Osteocyte (in vitro differentiated cells): ENCODE measurements at places on chromosomes 5 and 9. TPM values are rescaled to one million over a fixed set of nuclear protein-coding genes. Genes with fewer than 3 reads are reported as not detected.
A peak's percentile ranks its signal among the peaks of the same experiment; 100 is the strongest.

DNA sequence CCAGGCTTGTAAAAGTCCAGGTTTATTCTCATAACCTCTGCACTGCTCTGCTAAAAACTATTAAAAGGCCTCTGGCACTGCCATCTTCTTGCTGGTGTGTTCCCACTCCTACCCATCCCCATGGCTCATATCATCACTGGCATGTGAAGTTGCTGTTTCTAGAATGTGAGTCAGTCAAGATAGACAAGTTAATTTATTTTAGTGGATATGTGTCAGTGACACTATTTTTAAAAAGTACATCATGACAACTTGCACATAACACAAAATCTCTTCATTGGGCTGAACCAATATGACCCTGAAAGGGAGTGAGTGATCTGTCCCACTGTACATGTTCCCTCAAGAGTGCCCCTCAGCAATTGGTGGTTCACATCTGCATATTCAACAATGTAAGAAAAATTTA is 299.7 kb downstream of the NFIB start:
- no peak for DNase-seq
- H3K27ac ChIP-seq = no peak overlapping the region
- peaks cover 24% of the 10 kb centered on the region for H3K27me3 ChIP-seq
- no peaks in the 10 kb centered on the region for H3K4me1 ChIP-seq
- no peaks in the 10 kb centered on the region for H3K36me3 ChIP-seq
- H3K4me3 ChIP-seq = no peak overlapping the region

- H3K4me3 ChIP-seq = no peak overlapping the region
- H3K36me3 ChIP-seq = peaks cover 44% of the 10 kb centered on the region
- H3K27ac ChIP-seq = no peak overlapping the region
These were observed 16.1 kb downstream of the G3BP1 start for GRCh38 chr5:151787817-151788216.

- H3K36me3 ChIP-seq = no peaks in the 10 kb centered on the region
- no peak for DNase-seq
- peaks cover 4% of the 10 kb centered on the region for H3K27me3 ChIP-seq
These were observed 265.4 kb upstream of the VLDLR start for GRCh38 chr9:2356041-2356790.

GRCh38 chr5:27818888-27819287 is 780.5 kb upstream of the CDH9 start:
- no peaks in the 10 kb centered on the region for H3K36me3 ChIP-seq
- H3K27ac ChIP-seq = no peak overlapping the region
- no peak overlapping the region for H3K4me3 ChIP-seq
- no peak for DNase-seq
- H3K4me1 ChIP-seq = no peaks in the 10 kb centered on the region

DNA sequence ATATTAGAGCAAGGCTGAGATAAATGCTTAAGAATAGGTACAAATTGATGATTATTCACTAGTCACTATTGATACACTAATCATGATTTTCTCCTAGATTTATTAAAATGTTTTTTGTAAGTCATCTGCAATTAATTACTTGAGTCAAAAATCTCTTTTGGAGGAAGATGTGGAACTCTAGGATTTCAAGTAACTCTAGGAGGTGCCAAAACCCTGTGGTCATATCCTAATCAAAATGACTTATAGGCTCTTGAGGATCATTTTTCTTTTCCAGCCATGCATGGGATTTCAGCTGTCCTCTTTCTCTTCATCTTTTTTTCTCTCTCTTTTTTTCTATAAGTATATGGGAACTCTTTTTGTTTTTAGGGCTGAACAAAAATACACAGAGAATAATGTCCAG is 141.8 kb upstream of the CD180 start:
- H3K4me3 ChIP-seq = no peak overlapping the region
- no peak for DNase-seq
- H3K27me3 ChIP-seq = peaks cover 15% of the 10 kb centered on the region
- no peaks in the 10 kb centered on the region for H3K36me3 ChIP-seq
- no peaks in the 10 kb centered on the region for H3K4me1 ChIP-seq

IFNA5 gene
- not detected in 2 replicates for total RNA-seq

GRCh38 chr5:109411149-109411514 is 1.4 kb upstream of the PJA2 start:
- H3K36me3 ChIP-seq = peaks cover 5% of the 10 kb centered on the region
- H3K4me3 ChIP-seq = peak overlapping the region; percentile 83
- H3K27ac ChIP-seq = peak overlapping the region; percentile 99
- H3K4me1 ChIP-seq = peaks cover 46% of the 10 kb centered on the region
- H3K27me3 ChIP-seq = no peaks in the 10 kb centered on the region

SLC4A9 gene
- not detected in 2 replicates for total RNA-seq

DNA sequence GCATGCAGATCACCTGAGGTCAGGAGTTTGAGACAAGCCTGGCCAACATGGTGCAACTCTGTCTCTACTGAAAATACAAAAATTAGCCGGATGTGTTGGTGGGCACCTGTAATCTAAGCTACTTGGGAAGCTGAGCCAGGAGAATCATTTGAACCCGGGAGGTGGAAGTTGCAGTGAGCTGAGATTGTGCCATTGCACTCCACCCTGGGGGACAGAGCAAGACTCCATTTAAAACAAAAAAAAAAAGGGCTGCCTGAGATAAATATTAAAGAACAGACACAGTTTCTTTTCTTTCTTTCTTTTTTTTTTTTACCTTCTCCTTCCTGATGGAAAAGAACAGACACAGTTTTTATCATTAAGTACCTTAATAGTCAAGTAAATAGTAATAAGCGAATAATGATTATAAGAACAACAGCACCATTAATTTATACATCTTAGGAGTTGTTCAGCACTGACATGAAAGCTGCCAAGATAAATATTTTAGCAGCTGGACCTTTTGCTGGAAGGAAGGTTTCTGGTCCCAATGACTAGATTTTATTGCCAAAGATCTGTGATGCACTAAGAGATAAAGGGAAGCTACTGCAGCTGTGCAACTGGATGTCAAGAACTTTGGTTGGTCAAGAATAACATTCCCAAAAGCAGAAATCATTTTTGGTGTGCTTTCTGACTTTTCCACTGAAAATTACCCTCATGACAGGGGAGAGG is 7.0 kb downstream of the CENPP start:
- H3K36me3 ChIP-seq = peaks cover 9% of the 10 kb centered on the region
- H3K27me3 ChIP-seq = no peaks in the 10 kb centered on the region
- peak overlapping the region; percentile 87 for H3K27ac ChIP-seq
- no peak for DNase-seq

GRCh38 chr9:131167936-131168335 is 42.5 kb downstream of the NUP214 start:
- H3K36me3 ChIP-seq = peaks cover 37% of the 10 kb centered on the region
- no peaks in the 10 kb centered on the region for H3K27me3 ChIP-seq
- H3K27ac ChIP-seq = no peak overlapping the region
- DNase-seq = no peak

DNA sequence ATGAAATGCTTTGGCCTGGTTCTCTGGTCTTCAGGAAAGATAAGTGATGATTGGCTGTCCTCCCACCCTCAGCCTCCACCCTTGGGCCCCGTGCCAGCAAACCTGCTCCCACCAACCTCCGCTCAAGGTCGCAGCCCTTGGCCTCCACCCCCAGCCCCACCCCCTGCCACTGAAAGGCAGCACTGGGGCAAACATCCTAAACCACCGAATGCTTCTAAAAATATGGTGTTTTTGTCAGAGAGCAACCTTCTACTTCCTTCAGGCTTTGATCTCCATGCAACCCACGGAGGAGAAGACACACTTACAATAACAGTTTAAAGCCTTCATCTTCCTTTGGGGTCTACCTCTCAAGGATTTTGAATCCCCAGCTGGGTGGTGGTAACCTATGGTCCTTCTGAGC is 24.0 kb upstream of the TCF7 start:
- no peak overlapping the region for H3K27ac ChIP-seq
- peaks cover 15% of the 10 kb centered on the region for H3K27me3 ChIP-seq
- no peak overlapping the region for H3K4me3 ChIP-seq
- no peak for DNase-seq
- H3K36me3 ChIP-seq = no peaks in the 10 kb centered on the region
- peaks cover 2% of the 10 kb centered on the region for H3K4me1 ChIP-seq

IFNK gene
- total RNA-seq = not detected in 2 replicates

GRCh38 chr5:103849934-103850333 is 287.3 kb upstream of the NUDT12 start:
- no peaks in the 10 kb centered on the region for H3K36me3 ChIP-seq
- H3K4me3 ChIP-seq = no peak overlapping the region
- no peaks in the 10 kb centered on the region for H3K27me3 ChIP-seq
- DNase-seq = no peak

GPR150 gene
- total RNA-seq = 0.16 and 0.21 TPM in 2 replicates

CDC42SE2 gene
- 21.6 and 22.9 TPM in 2 replicates for total RNA-seq

CBY3 gene
- not detected in 2 replicates for total RNA-seq

EDIL3 gene
- total RNA-seq = 470 and 495 TPM in 2 replicates

CDC20B gene
- not detected in 2 replicates for total RNA-seq

DNA sequence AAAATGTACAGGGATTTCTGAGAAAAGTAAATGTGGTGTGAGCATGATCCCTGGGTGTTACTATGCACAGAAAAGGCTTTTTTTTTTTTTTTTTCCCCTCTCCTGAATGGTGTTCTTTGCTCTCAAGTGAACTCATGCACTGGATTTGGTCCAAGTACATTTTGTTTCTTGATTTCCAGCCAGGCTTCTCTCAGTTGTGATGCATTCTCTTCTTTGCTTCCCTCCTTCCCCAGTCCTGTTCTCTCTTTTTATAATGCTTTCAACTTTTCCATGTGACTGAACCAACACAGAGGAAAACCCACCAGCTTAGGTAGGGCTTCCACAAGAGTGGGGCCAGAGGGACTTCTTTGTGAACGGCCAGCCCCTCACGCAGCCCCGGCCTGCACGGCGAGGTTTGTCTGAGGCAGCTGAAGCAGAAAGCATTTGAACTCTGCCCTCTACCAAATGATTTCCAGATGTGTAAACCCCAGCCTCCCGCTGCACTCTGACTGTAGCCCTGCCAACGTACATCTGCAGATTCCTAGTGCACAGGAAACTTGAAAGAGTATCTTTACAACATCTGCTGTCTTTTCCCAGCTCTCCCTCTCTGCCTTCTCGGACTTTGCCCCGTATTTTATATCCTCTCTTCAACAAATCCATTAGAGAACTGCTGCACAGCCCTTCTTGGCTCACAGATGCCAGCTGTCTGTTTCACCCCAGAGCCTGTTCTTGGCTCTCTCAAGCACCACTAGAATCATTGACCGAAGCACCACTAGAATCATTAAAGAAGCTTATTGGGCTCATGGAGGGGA is 71.8 kb upstream of the CD180 start:
- no peaks in the 10 kb centered on the region for H3K27me3 ChIP-seq
- H3K4me1 ChIP-seq = peaks cover 20% of the 10 kb centered on the region
- DNase-seq = peak; percentile 94
- H3K4me3 ChIP-seq = no peak overlapping the region
- no peaks in the 10 kb centered on the region for H3K36me3 ChIP-seq
- no peak overlapping the region for H3K27ac ChIP-seq

FAM13B gene
- total RNA-seq = 42.7 and 44.4 TPM in 2 replicates

GRCh38 chr9:129685220-129685932 is 19.9 kb downstream of the PRRX2 start:
- H3K4me1 ChIP-seq = peaks cover 5% of the 10 kb centered on the region
- no peak for DNase-seq
- H3K27me3 ChIP-seq = no peaks in the 10 kb centered on the region
- no peak overlapping the region for H3K27ac ChIP-seq

- H3K4me3 ChIP-seq = no peak overlapping the region
- no peaks in the 10 kb centered on the region for H3K27me3 ChIP-seq
- no peak for DNase-seq
- peaks cover 9% of the 10 kb centered on the region for H3K4me1 ChIP-seq
- no peak overlapping the region for H3K27ac ChIP-seq
These were observed 54.4 kb upstream of the FABP6 start for GRCh38 chr5:160174780-160175437.

GRCh38 chr9:136501686-136502085 is 18.8 kb upstream of the SEC16A start:
- H3K4me1 ChIP-seq = peaks cover 8% of the 10 kb centered on the region
- no peak overlapping the region for H3K4me3 ChIP-seq
- peaks cover 17% of the 10 kb centered on the region for H3K36me3 ChIP-seq
- no peaks in the 10 kb centered on the region for H3K27me3 ChIP-seq
- no peak overlapping the region for H3K27ac ChIP-seq

CARTPT gene
- not detected in 2 replicates for total RNA-seq

DNA sequence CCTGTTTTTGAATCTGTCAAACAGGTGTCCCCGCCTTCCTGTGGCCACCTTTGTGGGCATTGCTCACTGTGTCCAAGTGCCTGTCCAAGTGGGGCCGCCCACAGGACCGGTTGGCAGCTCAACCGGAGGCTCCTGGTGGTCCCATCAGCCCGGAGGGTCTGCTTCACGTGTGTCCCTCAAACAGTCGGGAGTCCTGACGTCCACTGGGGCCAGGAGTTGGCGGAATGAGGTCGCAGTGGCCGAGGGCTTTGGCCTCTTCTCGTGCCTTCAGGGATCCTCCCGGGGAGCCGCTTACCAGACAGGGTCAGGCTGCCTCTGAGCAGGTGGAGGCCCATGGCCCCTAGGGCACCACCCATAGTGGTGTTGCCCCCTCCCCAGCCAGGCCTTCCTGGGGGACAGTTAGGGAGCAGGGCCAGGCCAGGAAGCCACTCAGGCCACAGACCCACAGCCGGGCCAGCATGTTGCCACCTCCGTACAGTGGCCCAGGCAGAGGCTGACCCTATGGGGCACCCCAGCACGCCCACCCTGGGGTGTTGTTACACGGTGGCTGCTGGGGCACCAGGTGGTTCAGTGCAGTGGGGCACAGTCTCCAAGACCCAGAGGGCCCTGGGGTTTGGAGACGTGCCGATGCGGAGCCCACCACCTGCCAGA is 69.5 kb downstream of the KCNT1 start:
- H3K27ac ChIP-seq = no peak overlapping the region
- no peak overlapping the region for H3K4me3 ChIP-seq
- no peaks in the 10 kb centered on the region for H3K36me3 ChIP-seq

CCDC180 gene
- total RNA-seq = 10.7 and 14.5 TPM in 2 replicates

PTGES2 gene
- 79.2 and 80.3 TPM in 2 replicates for total RNA-seq

DNA sequence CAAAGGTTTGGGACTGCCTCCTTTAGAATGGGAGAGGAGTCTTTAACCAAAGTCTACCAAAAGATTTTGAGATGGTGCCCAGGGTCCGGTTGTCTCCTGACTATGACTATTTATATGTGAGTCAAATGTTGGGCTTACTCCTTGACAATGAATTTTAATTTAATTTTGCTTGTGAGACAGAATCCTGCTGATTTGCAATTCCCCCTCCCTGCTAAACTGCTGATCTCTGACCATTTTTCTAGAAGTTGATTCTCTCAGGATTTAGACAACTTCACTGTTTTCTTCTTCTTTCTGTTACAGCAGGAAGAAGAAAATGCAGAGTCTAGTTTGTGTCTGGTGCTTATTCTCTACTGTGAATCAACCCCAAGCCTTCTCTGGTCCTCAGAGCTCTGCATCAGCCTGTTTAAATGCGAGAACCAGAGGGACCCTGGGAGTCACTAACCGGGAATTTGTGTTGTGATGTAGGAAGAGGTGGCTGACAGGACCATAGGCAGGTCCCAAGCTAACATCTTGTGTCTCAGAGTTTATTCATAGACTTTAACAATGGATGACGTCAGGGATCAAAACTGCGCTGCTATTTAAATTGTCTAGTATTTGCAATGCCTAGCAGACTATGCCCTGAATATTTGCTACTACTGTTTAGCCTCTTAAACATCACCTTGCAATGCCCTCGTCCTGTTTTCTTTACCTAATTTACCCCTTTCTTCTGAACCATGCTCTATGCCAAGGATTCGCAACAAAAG is 124.0 kb upstream of the TAF11L2 start:
- no peaks in the 10 kb centered on the region for H3K36me3 ChIP-seq
- H3K4me1 ChIP-seq = peaks cover 18% of the 10 kb centered on the region
- no peak overlapping the region for H3K27ac ChIP-seq
- no peak for DNase-seq
- H3K27me3 ChIP-seq = peaks cover 4% of the 10 kb centered on the region
- no peak overlapping the region for H3K4me3 ChIP-seq
